ENCODE measurements at places on chromosomes 7 and 10.

GRCh38 chr7:105133986-105134655 lies 120.1 kb downstream of the KMT2E start:
- DNase-seq, result no peak

DNA sequence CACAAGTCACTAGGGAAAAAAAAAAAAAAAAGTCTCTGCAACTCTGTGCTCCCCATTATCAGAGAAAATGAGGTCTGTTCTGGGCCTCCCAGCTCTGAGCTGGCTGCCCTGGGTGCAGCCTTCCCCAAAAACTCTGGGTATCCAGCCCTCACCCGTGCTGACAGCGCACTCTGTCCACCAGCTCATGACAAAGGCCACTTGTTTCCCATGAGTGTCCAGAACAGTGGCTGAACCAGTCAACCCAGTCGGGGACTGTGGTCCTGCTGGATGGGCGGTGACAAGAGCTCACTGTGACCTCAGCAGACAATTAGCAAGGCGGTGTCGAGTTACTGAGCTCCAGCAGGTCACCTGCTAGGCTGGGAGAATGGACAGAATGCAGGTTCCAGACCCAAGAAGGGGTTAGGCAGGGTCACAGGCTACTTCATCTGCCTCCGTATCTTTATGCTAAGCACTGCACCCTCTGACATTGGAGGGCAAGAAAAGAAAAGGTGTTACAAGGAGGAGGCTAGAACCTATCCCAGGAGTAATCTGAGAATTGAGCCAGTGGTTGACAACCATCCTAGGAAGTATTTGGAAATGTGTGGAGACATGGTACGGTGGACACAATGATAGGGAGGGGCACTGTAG lies 37.2 kb downstream of the DLG5 start:
- no peak for DNase-seq

DNA sequence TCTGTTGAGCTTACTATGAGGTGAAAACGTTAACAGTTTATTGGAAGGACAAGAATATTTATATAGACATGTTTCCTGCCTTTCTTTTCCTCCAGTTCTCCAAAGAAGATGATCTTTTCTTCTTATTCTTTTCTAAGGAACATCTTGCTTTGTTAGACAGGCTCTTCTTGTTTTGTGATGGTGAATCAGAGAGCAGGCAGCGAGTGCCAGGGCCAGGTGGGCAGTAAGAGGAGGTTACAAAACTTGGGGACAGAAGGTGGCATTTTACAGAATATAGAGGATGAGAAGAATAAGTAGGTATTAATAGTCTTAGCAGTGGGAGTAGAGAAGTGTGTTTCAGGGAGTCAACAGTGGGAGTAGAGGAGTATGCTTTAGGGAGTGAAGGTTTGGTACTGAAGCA lies 223.6 kb downstream of the ARL4A start:
- no peak for DNase-seq

- no peak for DNase-seq
Observed at GRCh38 chr10:124020981-124021815, 72.2 kb downstream of the CHST15 start.

GRCh38 chr7:100705320-100705752 lies 585 bp upstream of the POP7 start:
- peak; percentile 91 for DNase-seq

- DNase-seq, result no peak
Observed at GRCh38 chr7:100547872-100548271, 8.9 kb downstream of the AGFG2 start.

DNA sequence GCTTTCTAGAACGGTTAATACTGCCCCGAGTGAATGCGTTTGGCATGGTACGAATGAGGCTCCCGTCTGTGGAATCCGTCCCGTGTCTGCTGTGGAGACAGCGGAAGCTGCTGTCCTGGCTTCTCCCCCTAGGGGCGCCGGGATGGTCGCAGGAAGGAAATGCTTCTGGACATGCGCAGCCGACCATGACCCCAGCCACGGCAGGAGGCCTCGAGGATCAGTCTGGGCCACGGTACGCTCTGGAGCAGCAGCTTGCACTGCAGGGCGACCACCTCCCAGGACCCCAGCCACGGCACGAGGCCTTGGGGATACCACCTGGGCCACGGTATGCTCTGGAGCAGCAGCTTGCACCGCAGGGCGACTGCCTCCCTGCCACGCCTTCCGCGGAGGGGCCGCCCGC lies 107.9 kb downstream of the CYTH3 start:
- no peak for DNase-seq

DNA sequence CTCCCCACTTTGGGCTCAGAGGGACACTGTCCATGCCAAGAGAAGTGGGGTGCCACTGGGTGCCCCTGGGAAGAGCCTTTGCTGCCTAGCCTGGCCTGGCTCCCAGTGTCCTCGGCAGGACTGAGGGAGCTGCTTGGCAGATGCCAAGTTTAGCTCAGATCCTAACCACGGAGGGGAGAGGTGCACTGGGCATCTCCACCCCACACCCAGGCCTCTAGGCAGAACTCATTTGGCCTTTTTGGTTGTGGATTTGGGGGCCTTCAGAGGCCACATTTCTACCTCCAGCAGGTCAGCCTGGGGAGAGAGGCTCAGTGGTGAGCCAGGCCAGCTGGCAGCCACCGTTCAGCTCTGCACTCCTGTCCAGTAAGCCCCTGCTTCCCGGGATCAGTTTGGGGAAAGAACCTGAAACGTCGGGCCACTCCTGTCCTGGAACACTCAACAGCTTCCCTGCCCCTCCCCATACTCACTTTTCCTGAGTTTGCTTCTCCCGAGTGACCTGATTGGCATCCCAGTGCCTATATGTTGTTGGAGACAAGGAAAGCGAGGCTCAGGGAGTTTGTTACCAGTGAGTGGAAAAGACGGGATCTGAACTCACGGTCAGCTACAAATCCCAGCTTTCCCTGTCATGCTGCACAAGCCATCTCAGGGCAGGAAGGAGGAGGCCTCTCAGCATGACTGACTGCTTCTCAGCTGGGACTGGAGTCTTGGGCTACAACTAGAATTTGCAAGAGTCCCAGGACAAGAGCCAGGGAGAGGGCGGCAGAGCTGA lies 11.2 kb upstream of the CXCL12 start:
- DNase-seq, result no peak

DNA sequence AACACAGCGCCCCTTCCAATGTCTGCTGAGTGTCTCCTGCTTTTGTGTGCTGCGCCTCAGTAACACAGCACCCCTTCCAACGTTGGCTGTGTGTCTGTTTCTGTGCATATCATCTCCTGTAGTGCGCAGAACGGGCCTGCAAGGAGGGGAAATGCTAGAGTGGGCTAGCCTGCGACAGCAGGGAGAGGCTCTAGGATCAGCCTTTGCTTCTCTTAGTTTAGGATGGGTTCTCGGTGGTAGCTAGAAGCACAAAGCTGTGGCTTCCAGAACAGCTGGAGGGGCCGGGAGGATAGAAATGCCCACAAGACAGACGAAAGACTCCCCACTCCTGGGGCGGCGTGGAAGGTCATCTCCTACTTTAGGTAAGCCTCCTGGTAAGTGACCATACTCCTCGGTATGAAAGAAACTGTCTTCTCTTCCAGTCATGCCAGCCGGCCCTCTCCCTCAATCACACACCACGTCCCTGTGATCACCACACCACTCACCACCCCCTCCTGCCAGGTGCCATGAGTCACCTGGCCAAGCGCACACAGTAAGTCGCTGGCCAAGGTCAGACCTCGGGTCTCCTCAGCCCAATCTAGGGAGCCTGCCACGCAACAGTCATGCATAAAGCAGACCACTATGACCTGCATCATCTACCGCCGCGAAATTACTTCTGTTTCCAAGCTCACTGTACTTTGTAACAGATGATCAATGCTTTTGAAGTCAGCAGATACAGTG lies 4.8 kb downstream of the PITRM1 start:
- no peak for DNase-seq

DNA sequence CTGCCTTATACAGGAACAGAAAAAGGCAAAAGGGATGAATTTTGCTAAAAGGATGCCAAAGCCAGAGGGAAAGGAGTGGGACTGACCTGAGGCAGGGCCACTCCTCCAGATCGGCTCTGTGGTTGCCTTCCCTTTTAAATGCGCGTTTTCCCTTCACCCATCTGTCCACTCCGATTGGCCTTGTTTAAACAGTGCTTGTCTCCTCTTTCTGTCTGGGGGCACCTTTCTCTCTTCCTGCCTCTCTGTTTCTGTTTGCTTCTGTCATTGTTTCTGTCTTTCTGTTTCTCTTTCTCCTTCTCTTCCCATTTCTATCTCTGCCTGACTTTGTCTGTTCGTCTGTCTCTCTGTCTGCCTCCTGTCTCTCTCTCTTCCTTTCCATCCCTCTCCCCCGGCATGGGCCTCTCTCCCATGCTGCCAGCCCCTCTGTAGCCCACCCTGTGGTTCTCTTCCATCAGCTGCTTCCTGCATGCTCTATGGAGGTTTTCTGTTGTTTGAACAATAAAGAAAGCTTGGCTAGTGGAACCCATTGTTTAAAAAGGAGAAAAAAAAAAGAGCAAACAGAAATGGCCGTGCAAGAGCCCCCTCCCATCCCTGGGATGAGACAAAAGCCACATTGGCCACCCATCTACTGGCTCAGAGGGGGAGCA lies 29.5 kb upstream of the HSPB1 start:
- DNase-seq, result no peak

- DNase-seq, result no peak
Observed at GRCh38 chr7:105153531-105153930, 139.5 kb downstream of the KMT2E start.

- no peak for DNase-seq
Observed at GRCh38 chr10:43055217-43055616, 21.7 kb upstream of the RET start.

- peak; percentile 20 for DNase-seq
Observed at GRCh38 chr7:103446049-103446520, at the start of gene SLC26A5. Gene SLC26A5 (minus strand): TSS chr7:103446207. CDS start chr7:103421514, 24,693 bp downstream.

DNA sequence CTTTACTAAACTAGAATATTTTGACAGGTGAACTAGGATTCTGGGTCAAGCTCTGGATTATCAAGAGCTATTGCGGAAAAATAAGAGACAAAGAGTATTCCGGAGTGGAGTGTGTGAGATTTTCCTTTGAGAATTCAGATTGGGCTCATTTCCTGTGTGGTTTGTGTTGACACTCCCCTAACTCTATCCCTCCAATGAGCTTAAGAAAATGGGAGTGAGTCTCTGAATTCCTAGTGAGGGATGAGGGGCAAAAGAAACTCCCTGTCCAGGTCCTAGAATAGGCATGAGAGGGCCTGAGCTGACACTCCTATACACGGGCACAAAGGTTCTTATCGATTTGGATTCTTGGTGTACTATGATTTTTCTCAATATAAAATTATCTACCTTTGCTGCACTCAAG lies 10.2 kb downstream of the KLF14 start:
- DNase-seq, result no peak

DNA sequence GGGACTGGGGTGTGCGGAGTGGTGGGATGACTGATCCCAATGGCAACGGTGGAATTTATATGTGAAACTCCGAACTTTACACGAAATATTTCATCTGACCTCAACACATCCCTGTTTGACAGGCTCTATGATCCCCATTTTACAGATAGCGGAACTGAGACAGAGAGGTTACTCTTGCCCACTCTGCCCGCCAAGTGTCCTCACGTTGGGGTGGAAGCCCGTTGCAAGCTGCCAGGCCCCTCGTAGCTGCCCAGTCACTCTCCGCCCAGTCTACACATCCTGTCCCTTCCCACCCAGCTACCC lies 397 bp upstream of the NFE2L3 start:
- DNase-seq, result no peak
